Foreskin keratinocyte (primary cell): ENCODE measurements at places on chromosomes 11 and 22. TPM values are rescaled to one million over a fixed set of nuclear protein-coding genes. Genes with fewer than 3 reads are reported as not detected.

DNA sequence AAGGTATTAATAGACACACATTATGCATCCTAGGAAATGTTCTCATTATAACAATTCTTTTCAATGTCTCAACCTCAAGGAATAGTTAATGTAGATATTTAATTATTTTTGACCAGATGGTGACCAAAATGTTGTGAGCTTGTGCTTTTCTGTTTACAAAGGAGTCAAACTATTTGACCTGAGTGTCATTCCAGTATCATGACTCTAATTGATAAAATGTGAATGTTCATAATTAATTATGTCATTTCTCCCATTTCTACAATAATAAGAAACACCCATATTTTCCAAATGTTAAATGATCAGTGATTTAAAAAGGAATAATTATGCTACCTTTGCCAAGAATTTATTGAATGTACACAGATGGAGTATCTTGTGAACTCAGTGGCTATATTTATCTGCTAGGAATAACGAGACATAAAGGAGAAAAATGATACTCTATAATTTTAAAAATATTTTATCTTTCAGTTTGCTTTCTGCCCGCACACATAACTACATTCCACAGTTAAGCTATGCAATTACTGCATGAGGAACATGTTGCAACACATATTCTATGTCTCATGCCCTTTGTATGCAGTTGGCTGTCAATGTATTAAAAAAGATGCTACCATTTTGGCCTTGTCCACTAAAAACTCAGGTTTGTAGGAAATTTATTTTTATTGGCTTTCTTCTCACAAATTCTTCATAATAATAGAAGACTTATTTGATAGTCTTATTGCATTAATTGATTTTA, 376.7 kb upstream of the CCDC179 start:
- DNase-seq, result peak; percentile 77

KCNA4 gene
- not detected in 2 replicates for total RNA-seq

GRCh38 chr11:65973439-65974110, 12.0 kb downstream of the SART1 start:
- peak; percentile 84 for DNase-seq

- no peak for DNase-seq
Measured at GRCh38 chr11:71070490-71071453, 181.6 kb downstream of the SHANK2 start.

DNA sequence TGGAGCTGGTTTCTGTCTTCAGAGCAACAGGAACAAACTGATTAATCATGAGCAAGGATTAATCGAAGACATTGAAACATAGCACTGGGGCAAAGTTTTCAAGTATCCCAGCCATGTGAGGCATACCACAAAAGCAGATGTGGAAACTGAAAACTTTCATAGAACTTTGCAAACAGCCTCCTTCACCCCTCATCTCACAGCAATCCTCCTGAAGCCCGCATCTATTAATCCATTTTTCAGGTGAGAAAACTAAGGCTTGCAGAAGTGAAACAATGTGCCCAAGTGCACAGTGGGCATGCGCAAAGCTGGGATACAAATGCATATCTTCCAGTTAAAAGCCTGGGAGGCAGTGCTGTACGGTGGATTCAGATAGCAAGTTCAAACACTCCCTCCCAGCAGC, 58.6 kb upstream of the HMGXB4 start:
- DNase-seq, result no peak

DNA sequence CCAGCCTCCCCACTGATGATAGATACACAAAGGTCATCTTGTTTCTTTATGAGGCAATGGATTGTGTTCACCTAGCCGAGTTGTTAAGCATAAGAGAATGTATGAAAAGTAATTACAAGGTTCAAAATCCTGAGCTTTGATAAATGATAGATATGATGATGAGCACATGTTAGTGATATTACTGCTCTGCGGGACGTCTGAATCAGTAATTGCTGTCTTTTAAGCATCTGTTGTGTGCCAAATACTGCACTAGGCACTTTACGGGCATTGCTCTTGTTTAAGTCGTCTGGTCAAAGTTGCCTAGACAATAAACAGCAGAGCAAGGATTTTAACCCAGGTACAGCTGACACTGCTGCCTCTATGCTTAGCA, 559 bp upstream of the RNF141 start:
- DNase-seq, result no peak

MS4A15 gene
- not detected in 2 replicates for total RNA-seq

OR2D2 gene
- total RNA-seq, result 0.11 TPM in 1 of 2 replicates, not detected in the other

SLC43A3 gene
- 69.9 and 95.3 TPM in 2 replicates for total RNA-seq

- DNase-seq, result peak; percentile 99
Measured at GRCh38 chr22:17576470-17576869, 13.2 kb downstream of the SLC25A18 start.

DNA sequence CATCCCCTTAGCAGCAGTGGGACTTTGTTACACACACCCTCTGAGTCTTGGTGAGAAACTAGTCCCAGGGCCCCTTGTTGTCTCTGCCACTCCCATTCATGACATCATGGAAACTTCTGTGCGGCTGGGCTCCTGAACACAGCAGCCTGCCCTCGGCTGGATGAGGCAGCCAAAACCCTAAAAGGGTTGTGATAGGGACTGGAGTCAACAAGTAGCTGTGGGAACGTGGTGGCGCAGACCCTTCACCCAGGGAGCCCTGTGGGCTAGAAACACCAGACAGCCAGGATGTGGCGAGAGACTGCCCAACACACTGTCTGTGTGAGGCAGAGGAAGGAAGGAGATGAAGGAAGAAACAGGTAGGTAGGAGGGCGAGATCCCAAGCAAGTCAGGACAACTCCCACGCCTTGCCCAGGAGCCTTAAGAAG, 3.9 kb downstream of the CD3D start:
- DNase-seq, result no peak

DNA sequence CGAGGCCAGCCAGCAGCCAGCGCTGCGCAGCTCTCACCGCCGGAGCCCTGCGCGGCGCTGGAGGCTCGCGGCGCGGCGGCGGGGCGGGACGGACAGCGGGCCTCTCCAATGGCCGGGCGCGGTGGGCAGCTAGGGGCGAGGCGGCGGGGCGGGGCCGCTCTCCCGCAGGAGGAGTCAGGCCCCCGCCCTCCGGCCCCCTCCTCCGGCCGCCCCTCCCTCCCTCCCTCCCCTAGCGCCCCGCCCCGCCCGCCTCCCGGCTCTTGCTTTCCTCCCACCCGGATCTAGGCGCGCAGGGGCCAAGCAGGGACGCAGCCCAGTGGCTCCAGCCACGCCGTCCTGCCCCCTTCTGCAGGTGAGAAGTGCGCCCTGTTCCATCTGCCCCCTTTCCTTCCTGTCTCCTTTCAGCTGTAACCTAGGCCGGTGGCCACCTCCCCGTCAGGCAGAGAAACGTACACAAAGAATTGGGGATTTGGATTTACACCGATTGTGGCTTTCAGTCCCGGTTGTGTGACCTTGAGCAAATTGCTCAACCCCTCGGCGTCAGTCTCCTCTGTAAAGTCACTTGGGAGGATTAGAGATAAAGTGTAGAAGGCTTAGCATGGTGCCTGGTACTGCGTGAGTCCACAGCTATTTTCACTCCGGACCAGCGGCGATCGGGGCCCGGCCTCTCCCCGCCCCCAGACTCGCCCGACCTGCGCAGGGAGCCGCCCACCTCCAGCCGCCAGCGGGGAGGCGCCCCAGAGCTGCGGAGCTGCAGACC, at the start of gene FZD4:
Gene FZD4 (minus strand): TSS at position 35 of the 760 bp plus-strand sequence. CDS start 310 bp downstream, outside the sequence.
- peak; percentile 39 for DNase-seq

SLC35E4 gene
- 4.4 and 5.6 TPM in 2 replicates for total RNA-seq

ADM gene
- total RNA-seq, result 28.7 and 34.1 TPM in 2 replicates

DNA sequence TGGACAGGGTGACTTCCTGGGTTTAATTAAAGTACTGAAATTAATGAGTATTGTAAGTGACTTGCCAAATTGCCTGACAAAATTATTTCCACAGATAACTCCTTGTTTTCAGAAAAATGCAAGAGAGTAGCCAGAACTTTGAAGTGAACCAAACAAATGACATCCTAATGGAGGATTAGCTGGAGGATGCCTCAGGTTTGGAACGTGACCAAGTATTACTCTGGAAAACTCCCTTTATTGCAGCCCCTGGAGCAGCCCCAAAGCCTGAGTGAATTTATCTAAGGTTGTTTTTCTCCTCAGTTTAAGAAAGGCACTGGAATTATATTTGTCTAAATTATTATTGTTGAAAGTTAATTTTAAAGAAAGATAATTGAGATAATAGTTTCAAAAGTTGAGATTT, 343.6 kb upstream of the MTNR1B start:
- no peak for DNase-seq

GRCh38 chr11:123212406-123212805, 17.4 kb upstream of the CLMP start:
- peak; percentile 30 for DNase-seq

DNA sequence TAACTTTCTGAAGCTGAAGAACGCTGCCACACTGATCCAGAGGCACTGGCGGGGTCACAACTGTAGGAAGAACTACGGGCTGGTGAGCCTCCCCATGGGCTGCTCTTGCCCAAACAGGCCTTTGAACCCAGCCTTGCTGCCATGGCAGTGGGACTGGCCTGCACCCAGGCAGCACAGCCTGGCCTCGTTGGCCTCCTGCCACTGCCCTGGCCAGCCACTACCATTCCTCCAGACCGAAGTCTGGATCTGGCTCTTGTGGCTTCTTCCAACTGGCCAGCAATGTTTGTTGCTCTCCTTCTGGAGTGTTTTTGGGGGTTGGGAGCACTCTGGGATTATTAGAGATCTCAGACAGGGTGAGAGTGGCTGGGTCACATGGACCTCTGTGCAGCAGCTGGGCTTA, 51.0 kb downstream of the MYO7A start:
- no peak for DNase-seq

DNA sequence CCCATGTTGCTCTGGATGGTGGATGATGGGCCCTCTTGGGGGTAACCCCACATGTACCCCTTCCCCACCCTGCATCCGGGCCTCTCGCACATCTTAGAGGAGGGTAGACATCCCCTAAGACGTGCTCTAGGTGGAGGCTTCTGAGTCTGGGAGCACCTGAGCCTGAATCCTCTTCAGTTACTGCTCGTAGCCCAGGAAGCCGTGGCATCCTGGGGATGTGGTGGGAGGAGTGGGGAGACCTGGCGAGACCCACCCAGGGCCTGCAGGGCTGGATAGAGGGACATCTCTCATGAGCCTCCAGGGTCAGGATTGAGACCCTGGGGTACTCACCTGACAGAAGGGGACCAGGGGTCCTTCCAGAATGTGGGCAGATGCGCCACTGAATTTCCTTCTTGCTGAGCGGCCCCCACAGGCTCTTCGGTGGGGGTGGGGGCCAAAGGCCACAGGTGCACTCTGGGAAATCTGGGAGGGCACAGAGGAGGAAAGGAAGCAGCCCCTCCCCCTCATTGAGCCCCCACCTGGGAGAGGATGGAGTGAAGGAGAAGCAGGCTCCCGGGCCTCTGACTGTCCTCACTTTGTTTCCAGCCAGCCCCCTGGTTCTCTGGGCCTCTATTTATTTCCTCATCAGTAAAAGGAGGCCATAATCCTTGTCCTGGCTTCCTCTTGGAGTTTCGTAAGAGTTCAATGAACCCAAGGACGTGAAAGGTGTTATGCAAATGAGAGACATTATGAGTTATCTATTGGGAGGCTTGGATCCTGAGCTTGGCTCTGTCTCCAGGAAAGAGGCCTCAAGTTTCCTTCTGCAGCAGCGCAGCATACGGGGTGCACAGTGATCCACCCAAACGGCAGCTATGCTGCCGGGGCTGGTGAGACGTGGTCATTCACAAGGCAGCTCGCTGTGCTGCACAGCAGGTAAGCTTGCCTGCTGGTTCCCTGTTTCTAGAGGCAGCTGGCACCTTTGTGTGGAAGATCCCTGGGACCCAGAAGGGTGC, 31.2 kb downstream of the KCNJ4 start:
- DNase-seq, result no peak

DNA sequence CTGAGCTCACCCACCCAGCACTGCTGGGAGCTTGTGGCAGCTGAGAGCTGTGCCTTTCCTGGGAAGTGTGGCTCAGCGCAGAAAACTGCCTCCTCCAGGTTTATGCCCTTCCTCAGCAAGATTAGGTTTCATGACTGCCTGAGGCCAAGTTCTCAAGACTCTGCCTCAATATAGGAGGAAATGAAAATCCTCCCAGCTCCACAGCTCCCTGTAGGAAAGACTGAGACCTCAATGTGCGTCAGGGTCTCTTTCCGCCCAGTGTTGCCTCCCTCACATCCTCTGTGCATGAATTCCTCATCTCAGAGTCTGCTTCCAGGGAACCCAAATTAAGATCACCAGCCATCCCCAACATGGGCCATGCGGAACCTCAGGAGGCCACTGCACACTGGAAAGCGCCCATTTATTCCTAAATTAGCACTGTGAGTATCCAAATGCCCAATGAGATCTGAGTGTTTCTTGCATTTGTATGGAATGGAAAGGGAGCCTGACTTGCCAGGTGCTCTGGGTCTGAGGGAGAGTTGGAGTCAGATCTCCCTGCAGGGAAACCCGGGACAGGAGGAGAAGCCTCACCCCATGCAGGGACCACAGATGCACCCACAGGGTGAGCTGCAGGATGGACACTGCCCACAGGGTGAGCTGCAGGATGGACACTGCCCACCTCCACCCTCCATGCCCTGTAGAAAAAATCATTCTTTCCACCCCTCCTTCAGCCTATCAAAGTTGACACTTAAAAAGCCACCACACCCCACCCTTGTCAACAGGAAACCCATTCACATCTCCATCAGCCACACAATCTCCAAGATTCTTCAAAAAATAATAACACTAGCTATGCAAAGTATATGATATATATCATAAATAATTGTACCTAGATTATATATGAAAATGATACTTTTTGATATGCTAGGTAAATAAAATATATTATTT, 97.4 kb upstream of the IGLL5 start:
- DNase-seq, result no peak

NOX4 gene
- 0.10 TPM in 1 of 2 replicates, not detected in the other for total RNA-seq

OR52J3 gene
- not detected in 2 replicates for total RNA-seq

FIBIN gene
- total RNA-seq, result 0.21 and 0.41 TPM in 2 replicates

GRCh38 chr11:2301631-2302305, at the start of the genes C11orf21 and TSPAN32:
Gene C11orf21, minus strand, starts transcription at chr11:2301918. Its CDS starts 110 bp downstream, at chr11:2301808.
Gene TSPAN32, plus strand, starts transcription at chr11:2302013. Its CDS starts 137 bp downstream, at chr11:2302150.
- DNase-seq, result no peak

DNA sequence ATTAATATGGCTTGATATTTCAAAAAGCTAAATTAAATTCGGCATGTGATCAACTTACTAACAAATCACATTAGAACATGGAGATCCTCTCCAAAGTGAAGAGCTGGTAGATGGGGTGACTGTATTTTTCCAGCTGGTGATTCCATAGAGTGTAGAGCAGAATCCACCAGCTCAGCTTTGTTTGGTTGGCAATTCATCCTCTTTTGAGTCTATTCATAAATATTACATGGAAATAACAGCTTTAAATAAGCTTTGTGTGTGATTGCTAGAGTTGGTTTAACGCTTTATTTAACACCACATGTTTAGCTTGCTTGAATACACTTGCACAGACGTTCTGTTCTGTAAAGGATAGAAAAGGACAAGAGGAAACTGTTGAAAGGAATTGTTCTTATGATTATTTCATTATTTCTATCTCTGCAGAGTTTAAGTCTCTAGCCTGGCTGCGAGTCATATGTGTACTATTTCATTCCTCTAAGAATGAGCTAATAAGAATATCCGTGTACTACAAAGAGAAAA, 738.3 kb upstream of the KIRREL3 start:
- no peak for DNase-seq

FGF3 gene
- not detected in 2 replicates for total RNA-seq

SYT12 gene
- 0.10 and 0.25 TPM in 2 replicates for total RNA-seq
